ENCODE measurements at places on chromosomes 7 and 10.

- peak; percentile 39 for DNase-seq
Measured at GRCh38 chr10:89301232-89301631, 614 bp upstream of the IFIT2 start.

DNA sequence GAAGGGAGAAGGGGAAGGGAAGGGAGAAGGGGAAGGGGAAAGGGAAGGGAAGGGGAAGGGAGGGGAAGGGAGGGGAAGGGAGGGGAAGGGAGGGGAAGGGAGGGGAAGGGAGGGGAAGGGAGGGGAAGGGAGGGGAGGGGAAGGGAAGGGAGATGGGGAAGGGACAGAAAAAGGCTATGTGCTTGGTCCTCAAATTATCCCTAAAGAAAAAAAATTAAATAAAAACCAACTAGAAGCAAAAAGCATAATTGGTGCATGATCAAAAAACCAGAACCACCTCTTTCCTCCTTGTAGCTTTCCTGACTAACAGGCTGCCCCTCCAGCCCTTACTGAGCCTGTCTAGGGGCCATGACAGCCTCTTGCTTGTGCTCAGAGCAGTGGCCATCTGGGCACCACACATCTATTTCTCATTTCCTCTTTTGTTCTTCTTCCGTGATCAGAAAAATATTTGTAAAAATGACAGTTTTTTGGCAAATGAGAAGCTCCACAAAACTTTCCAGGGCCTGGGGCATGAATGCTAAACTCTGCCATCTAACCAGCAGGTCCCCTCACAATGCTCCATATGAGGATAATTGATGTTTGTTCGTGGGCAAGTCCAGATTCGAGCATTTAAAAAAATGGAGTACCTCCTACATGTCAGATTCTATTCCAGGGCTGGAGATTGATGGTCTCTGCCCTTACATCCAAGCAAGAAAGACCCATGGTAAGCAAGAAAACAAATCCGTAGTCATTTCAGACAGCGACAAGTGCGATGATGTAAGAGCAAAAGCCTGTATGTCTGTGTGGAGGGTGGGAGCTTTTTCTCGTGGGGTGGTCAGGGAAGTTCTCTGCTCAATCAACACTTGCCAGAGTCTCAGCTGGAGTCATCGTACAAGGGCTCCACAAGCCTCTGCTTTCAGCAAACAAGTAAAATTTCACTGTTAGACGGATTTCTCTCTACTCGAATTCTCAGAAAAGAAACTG, 320.9 kb downstream of the WDR11 start:
- no peak for DNase-seq

DNA sequence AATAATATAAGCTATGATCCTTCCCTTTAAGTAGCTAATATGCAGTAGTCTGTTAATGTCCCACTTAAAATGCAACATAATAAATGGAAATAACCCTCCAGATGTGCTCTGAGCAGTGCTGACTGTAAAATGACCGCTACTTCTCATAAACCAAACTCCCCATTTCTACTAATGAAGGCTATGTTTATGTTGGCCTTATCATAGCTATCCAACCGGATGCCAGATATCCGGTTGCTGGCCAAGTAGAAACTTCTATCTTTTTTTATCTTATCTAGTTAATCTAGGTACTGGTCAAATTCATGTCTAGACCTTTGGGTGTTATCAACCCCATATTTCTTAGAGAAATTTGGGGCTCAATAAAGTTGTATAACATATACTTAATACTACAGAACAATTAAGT, 56.6 kb downstream of the CHRM2 start:
- DNase-seq: no peak

- DNase-seq: no peak
Measured at GRCh38 chr10:49688920-49689319, 9.5 kb downstream of the C10orf53 start.

DNA sequence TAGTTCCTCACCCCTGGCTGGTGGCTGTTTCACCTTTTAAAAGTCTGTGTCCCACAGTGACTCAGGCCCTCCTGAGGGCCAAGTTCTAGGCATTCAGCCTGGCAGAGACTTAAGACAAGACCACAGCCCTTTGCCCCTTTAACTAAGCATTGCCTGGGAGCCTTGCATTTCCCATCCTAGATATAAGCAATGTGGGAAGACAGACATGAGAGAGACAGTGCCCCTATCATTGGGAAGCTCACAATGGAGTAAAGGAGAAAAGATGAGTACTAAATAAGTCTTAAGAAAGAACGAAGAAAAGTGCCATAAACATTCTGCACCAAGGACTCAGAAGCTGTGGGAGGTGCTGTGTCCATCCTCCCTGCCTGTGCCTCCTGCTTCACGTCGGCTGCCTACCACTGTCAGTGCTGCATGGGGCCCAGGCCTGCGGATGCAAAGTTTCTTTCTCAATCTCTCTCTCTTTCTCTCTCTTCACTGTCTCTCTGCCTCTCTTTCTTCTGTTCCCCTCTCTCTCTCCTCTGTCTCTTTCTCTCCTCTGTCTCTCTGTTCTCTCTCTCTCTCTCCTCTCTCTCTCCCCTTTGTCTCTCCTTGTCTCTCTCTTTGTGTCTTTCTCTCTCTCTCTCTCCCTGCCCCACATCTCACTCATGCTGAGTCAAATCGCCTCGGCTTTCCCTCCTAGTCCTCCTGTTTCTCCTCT, 21.5 kb downstream of the GPRIN2 start:
- no peak for DNase-seq

- no peak for DNase-seq
Measured at GRCh38 chr7:138440460-138440859, 19.6 kb upstream of the TRIM24 start.

- DNase-seq: no peak
Measured at GRCh38 chr10:50577010-50577409, 46.7 kb downstream of the SGMS1 start.

DNA sequence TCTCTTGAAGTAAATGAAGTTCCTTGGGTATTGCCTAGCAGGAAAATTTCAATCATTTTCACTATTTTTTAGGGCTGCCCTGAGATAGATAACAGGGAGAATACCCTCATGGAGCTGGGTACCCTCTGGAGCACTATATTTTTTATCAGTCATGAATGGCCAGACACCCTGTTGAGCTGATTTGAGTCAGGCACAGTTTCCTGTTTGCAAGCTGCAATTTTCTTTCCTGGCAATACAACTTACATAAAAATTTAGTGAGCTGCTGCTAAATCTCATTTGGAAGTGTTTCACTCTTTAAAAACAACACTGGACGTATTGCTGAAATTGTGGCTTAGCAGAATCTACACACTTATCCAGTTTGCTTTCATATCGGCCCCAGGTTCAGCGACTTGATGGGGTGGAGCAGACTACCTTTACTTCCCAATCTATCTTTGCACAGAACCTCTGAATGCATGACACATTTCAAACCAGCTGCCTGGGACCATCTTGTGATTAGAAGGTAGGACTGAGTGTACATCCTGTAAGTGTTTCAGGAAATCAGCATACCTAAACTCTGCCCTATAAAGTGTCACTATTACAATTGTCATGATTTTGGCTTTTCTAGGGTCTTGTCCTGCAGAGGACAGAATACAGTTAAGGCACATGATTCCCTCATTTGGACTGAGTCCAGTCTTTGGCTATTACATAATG, 125.7 kb upstream of the FAM3C start:
- no peak for DNase-seq

DNA sequence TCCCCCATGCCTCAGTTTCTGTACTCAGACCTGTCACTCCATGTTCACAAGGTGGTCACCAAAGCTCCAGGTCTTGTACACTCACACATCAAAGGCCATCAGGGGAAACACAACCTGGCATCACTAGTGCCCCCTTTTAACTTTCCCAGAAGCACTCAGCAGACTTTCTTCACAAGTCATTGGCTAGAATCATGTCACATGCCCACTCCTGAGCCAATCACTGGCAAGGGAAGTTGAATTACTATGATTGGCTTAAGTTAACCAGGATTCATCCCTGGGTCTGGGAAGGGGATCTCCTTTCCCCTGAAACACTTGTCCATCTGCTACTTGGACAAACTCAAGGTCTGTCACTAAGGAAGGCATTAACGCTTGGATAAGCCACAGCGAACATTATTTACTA, 193.8 kb upstream of the PLXNA4 start:
- no peak for DNase-seq

DNA sequence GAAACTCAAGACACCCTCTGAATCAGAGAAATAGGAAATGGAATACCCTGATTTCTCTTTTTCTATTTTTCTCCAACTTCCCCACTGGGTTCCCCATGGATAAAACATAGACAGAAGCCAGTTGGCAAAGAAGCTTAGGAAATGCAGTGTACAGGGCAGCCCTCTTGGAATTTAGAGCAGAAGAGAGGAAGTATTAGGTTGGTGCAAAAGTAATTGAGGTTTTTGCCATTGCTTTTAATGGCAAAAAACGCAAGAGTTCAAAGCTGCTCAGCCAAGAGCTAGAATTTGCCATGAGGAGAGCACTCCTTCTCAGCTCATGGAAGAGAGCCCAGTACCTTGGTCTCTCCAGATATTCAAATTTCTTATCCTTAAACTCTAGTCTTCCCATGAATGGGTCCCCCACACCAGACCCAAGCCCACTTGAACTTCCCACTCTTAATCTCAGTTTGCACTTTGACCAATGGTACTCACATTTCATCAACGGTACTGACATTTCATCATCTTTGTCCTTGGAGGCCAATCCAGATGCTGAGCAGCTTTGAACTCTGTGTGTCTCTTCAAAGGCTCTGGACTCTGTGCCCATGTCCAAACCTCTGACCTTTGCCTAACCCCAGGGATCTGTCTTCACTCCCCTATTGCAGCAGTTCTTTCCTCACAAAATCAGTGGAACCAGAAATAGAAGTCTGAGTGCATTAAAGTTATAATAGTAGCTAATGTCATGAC, 73.2 kb upstream of the PPP1R3C start:
- no peak for DNase-seq

- peak; percentile 82 for DNase-seq
Measured at GRCh38 chr10:102117391-102118159, 2.6 kb downstream of the LDB1 start.

DNA sequence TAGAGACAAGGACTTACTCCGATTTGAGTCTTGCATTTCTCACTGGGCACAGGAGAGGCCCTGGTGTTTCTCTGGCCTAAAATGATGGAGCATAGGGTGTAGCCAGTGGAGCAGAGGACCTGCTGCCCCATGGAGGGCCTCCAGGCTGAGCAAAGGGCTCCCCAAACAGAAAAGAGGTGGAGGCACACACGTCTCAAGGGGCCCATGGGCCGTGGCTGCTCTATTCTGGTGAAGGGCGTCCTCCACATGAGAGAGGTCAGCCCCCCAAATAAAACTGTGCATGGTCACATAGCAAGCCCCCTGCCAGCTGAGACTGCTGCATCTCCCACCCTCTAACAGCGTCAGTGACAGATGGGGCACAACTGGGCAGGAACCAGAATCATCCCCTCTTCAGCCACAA, 41.4 kb downstream of the MYO1G start:
- DNase-seq: no peak

- DNase-seq: no peak
Measured at GRCh38 chr10:22702348-22702747, 12.0 kb downstream of the PIP4K2A start.

DNA sequence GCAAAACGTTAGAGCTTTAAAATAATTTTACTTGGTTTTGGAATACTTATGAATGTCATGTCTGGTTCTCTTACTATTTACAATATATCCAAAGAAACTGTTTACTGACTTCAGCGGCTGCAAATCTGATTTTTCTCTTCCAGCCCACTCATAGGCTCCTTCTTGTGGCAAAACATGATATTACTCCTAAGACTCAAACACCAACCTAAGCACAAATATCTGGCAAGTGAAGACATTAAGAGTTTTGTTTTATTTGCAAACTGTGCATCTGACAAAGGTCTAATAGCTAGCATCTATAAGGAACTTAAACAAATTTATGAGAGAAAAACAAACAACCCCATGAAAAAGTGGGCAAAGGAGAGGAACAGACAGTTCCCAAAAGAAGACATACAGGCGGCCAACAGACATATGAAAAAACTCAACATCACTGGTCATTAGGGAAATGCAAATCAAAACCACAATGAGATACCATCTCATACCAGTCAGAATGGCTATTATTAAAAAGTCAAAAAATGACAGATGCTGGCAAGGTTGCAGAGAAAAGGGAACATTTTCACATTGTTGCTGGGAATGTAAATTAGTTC, 20.3 kb upstream of the GJC3 start:
- DNase-seq: no peak

GRCh38 chr10:100535715-100536353, at the start of gene HIF1AN:
Gene HIF1AN (plus strand): TSS chr10:100535943. CDS start chr10:100535959, 16 bp downstream.
- DNase-seq: peak; percentile 84

- DNase-seq: no peak
Measured at GRCh38 chr7:1755783-1756625, 85.9 kb downstream of the ELFN1 start.

GRCh38 chr10:3648170-3648569, 136.8 kb downstream of the KLF6 start:
- no peak for DNase-seq

DNA sequence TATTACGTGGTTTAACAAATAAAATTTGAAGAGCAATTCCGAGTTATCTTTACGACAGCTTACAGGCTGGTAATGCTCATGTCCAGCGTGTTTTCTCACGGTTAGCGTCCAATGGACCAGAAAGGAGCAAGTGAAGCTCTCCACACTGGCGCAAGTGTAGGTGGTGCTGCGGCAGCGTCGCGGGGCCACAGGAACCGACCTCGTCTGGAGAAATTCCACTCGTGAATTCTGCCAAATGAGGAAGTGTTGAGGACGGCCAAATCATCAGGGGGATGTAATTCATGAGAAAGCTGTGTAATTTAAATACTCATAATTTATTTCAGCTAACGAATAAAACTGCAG, 350 bp upstream of the ZNF37A start:
- no peak for DNase-seq

DNA sequence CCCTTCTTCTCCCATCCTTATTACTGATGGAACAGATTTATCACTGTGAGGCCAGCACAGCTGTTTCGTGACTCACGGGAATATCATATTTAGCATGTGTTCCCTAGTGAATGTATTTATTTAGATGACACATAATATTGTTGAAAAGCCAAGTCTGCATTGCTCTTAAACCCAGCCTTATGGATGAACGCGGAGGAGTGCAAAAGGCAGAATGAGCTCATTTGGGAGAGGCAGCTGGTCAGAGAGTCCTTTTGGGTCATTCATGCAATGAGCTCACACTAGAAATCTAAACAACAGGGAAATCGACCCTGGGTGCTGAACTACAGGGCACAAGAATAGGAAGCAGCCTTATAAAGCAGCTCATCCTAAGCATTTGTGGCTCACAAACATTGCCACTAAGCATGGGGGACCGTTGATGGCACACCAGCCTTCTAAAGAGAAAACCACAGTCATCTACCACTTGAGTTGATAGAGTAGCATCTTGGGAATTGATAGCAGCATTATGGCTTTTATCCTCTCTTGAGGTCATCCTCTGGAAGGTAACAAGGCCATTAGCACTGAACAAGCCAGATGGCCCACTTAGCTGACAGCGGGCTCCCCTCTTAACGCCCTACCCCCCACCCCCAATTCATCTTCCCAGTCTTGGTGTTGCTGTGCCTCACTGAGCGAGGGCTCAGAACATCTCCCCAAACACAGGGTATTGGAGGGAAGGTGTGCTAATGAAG, 32.9 kb upstream of the SDK1 start:
- DNase-seq: no peak

GRCh38 chr10:120841522-120842189, 9.5 kb upstream of the WDR11 start:
- DNase-seq: no peak

- no peak for DNase-seq
Measured at GRCh38 chr10:7533657-7534479, 123.0 kb upstream of the SFMBT2 start.

- no peak for DNase-seq
Measured at GRCh38 chr10:126770809-126771208, 100.3 kb upstream of the C10orf90 start.
